ENCODE measurements at places on chromosomes 7 and 10.

DNA sequence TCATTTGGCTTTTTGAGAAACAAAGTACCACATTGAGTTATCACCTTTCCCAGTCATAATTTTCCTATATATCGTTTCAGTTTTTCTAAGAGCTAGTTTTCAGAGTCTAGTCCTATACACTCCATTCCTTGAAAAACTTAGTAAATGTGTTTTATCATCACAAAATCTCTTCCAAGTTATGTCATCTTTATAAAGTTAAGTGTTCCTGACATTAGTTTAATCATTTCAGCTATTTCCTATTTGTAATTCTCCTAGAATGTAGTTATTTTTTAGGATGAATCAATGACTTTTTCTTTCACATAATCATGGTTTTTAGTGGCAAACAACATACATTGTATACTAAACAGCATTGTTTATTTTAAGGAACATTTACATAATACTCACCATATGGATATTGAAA lies 191.7 kb upstream of the BET1 start:
- no peak for DNase-seq

DNA sequence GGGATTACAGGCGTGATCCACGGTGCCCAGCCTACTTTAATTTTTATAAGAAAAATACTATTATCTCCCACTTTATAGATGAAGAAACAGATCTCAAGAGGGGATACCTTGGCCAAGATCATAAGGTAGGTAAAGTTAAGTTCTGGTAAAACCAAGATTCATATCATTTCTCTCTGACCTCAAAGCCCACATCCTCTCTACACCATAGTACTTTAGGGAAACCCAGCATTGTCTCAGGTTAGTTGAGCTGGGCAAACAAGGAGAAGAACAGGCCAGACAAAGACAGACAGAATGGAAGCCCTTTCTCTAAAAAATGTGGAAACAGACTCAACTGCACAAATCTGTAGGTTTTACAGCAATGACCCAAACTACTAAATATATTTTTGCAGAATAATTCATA lies 197.7 kb upstream of the FRMD4A start:
- DNase-seq = no peak

GRCh38 chr7:135313971-135314370 lies 80.3 kb downstream of the STRA8 start:
- no peak for DNase-seq

GRCh38 chr10:77799352-77799751 lies 127.2 kb downstream of the DLG5 start:
- DNase-seq = no peak

DNA sequence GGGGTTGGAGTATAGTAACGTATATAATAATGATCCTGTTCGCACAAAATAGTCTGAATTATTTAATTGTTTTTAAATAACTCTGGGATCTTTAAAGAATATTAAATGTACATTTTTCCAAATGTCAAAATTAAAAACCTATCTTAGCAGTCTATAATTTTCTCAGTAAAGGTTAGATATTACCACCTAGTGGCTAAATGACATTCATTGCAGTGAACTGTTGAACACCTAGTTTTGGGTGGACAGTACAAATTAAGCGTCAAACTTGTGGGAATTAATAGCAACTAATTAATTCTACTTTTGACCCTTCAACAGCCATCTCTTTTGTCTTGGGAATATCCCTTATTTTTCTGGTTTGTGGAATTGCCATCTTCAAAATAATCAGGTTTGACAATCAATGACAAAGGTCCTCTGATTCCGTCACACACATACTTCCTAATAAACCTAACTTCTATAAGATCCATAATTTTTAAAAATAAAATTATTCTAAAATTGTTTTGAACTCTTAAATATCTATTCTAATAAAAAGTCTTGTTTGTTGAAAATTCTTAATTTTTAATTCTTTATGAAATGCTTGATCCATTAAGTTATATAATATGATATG lies 165.7 kb downstream of the SEMA3D start:
- no peak for DNase-seq

DNA sequence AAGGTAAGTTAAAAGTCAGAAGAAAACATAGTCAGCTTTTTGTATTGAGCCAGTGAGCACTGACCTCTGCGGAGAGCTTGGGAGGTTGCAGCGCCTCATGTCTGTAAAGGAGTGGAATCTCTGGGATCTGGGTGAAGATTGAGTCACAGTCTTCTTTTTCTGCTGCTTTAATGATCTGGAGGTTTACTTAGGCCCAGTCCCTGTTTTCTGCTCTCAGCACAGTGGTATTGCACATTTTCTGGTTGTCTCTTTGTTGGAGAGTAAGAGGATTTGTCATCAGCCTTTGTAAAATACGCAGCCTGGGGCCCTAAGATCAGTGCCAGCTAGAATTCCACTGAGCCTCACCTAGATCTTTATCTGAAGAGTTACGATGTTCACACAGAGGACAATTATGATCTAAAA lies 58.3 kb upstream of the GJD4 start:
- DNase-seq = no peak

Measured in stimulated activated CD4-positive, alpha-beta T cell treated with anti-CD3 and anti-CD28 coated beads, Interleukin-2, amount 100 ng/mL, for 24 hours (primary cell).